ENCODE measurements at places on chromosomes 12 and 14. TPM values are rescaled to one million over a fixed set of nuclear protein-coding genes. Genes with fewer than 3 reads are reported as not detected.

HOXC12 gene
- not detected for total RNA-seq

HOXC6 gene
- 0.74 TPM for total RNA-seq

SCYL2 gene
- 40.0 TPM for total RNA-seq

- DNase-seq: no peak
These were observed 35.2 kb downstream of the PRIMA1 start for GRCh38 chr14:93752980-93753561.

- DNase-seq: no peak
These were observed 11.8 kb upstream of the DERA start for GRCh38 chr12:15899282-15899870.
